Naive thymus-derived CD8-positive, alpha-beta T cell (primary cell): ENCODE measurements at places on chromosomes 4 and X.

DNA sequence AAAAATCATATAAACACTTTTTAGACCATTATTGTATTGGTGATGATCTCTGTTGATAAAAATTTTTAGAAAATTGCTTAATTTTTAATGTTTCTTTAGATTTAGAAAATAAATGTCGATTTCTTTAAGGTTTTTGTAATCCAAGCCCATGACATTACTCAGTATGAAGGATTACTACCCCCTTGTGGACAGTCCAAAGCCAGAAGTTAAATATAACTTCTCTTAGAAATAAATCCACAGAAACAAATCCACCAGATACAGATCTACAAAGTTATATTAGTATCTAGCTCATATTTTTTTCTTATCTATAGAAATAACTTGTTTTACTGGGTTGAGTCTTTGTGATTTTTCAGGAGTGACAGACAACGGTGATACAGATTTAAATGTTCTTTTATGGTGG, 18.9 kb downstream of the TIFA start:
- no peak for DNase-seq
- no peaks in the 10 kb centered on the region for H3K27me3 ChIP-seq
- H3K36me3 ChIP-seq: peaks cover 7% of the 10 kb centered on the region
- H3K4me3 ChIP-seq: no peak overlapping the region
- H3K4me1 ChIP-seq: no peaks in the 10 kb centered on the region
- H3K27ac ChIP-seq: no peak overlapping the region

GRCh38 chr4:87657525-87657924, 7.4 kb downstream of the DMP1 start:
- H3K4me1 ChIP-seq: no peaks in the 10 kb centered on the region
- no peak for DNase-seq
- H3K4me3 ChIP-seq: no peak overlapping the region
- no peaks in the 10 kb centered on the region for H3K36me3 ChIP-seq

DNA sequence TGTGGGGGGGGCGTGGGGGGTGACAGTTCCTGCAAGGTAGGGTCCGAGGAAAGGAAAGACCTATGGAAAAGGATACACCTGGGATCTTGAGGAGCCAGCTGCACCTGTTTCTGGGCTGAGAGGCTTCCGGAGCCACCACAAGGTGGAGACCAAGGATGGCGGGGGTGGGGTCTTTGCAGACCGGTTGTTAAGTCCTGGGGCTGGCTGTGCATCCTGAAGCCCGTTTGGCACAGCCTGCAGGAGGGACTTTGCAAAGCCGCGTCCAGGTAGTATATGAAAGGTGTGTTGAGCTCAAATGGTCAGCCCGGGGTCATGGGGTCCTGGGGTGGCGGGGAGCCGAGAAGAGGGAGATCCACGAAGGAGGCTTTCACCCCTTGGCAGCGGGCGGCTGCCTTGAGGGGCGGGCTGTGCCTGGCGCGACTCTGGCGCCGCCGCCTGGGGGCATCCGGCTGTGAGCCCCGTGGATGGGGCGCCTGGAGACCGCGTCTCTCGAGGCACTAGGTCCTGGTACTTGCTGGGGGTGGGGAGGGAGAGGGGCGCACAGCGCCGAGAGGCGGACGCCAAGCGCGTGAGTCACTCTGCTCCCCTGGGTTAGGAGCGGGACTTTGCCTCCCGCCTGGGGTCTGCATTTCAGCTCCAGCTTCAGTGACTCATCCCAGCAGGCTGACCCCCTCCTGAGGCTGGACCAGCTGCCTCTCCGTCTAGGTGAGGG, 58.2 kb upstream of the DYNLT3 start:
- H3K27me3 ChIP-seq: peaks cover 11% of the 10 kb centered on the region
- no peak overlapping the region for H3K4me3 ChIP-seq
- H3K4me1 ChIP-seq: no peaks in the 10 kb centered on the region
- no peaks in the 10 kb centered on the region for H3K36me3 ChIP-seq

- H3K36me3 ChIP-seq: no peaks in the 10 kb centered on the region
These were observed 4.6 kb downstream of the JAKMIP1 start for GRCh38 chr4:6195602-6196319.

GRCh38 chr4:11548597-11549082, 119.9 kb upstream of the HS3ST1 start:
- DNase-seq: no peak
- no peaks in the 10 kb centered on the region for H3K36me3 ChIP-seq
- H3K4me3 ChIP-seq: no peak overlapping the region
- no peaks in the 10 kb centered on the region for H3K4me1 ChIP-seq
- peaks cover 7% of the 10 kb centered on the region for H3K27me3 ChIP-seq
- H3K27ac ChIP-seq: no peak overlapping the region

- no peak overlapping the region for H3K4me3 ChIP-seq
- peaks cover 31% of the 10 kb centered on the region for H3K4me1 ChIP-seq
- H3K27ac ChIP-seq: no peak overlapping the region
- DNase-seq: no peak
- no peaks in the 10 kb centered on the region for H3K36me3 ChIP-seq
These were observed 50.0 kb upstream of the CPLX1 start for GRCh38 chr4:875818-876423.

DNA sequence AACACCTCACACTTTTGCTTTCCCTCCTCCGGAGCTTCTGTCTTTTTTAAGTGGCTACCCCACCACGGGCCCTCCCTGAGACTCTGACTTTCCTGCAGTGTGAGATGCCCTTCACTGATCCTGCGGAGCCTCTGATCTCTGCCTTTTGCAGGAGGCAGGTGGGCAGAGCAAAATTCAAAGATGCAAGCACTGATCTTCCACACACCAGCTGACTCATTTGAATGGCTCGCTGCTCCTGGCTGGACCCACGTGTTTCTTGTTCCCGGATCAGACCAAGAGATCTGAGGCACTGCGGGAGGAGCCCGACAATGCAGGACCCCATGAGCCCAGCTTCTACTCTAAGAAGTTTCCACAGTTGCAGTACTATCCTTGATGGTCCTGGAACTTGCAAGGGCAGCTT, 1607.9 kb upstream of the TENM3 start:
- H3K4me1 ChIP-seq: no peaks in the 10 kb centered on the region
- no peak overlapping the region for H3K4me3 ChIP-seq
- no peaks in the 10 kb centered on the region for H3K27me3 ChIP-seq
- no peak overlapping the region for H3K27ac ChIP-seq
